Fibroblast of skin of left biceps (primary cell): ENCODE measurements at places on chromosomes 5 and 9.
A peak's percentile ranks its signal among the peaks of the same experiment; 100 is the strongest.

DNA sequence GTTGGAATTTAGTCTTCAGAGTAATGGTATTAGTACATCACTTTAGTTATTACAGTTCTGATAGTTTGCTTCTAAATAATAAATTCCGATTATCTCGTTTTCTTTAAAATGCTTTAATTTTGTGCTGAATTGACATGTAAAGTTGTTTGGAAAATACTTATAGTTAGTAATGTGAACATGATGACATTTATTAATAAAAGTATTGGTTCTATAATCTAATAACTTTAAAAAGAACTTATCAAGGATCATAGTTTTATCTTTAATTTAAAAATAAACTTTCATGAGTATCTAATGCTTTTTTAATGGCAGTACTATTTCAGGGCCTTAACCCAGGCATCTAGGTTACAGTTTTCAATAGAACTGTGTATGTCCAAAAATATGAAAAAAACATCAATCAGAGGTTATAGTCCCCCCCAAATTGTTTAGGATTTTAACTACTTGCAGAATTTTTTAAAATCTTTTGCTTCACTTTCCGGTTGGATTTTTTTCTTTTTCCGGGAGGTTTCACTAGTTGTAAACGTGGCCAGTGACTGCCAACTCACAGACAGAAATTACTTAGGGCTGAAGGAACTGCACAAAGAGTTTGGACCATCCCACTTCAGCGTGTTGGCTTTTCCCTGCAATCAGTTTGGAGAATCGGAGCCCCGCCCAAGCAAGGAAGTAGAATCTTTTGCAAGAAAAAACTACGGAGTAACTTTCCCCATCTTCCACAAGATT is 680 bp downstream of the GPX8 start:
- peak; percentile 94 for DNase-seq

GRCh38 chr5:81819556-81820317 is 68.8 kb upstream of the SSBP2 start:
- DNase-seq, result no peak

DNA sequence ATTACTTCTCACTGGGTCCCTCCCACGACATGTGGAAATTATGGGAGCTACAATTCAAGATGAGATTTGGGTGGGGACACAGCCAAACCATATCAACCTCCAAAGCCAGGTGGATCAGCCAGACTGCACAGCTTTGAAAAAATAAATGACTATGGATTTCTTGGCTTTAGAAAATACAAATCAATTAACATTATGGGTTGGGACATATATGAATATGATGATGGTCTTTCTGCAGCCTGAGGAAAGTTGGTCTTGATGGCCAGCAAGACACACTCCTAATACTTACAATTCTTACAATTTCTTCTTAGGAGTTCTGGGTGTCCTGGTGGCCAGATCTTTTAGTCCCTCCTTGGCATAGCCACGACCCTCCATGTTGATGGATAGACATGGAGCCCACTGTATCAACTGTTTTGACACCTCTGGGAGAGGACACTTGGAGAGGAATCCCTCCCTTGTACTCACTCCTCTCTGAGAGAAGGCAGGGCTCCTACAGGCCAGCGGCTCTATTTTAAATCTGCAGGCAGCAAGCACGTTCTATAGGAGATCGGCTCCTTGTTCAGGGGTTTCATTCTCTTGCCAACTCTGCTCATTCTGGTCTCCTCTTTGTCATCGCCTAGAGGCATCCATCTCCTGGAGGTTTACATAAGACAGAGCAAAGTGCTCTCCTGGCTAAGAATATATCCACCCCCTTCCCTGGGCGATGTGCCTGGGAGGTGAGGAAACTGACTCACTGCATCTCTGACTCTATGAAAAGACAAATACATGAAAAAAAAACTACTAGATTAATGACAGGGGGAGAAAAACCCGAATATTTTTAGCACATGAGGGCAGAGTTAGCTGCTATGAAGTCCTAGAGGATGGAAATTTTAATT is 145.9 kb downstream of the CARTPT start:
- DNase-seq, result peak; percentile 97

DNA sequence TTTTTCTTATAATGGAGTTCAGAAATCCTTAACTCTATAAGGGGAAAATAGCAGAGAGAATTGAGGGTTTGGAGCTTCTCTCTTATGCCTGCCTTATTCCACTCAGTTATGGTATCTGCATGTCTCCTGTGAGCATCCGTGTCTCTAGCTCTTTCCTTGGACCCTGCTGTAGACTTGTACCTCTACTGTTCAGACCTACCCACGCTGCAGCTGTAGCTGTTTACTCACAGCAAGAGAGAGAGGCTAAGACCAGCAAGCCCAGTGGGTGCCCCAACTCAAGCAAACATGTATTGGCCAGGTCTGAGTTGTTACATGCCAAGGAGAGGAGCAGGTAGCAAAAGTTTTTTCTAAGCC is 7.1 kb upstream of the PCSK1 start:
- no peak for DNase-seq

DNA sequence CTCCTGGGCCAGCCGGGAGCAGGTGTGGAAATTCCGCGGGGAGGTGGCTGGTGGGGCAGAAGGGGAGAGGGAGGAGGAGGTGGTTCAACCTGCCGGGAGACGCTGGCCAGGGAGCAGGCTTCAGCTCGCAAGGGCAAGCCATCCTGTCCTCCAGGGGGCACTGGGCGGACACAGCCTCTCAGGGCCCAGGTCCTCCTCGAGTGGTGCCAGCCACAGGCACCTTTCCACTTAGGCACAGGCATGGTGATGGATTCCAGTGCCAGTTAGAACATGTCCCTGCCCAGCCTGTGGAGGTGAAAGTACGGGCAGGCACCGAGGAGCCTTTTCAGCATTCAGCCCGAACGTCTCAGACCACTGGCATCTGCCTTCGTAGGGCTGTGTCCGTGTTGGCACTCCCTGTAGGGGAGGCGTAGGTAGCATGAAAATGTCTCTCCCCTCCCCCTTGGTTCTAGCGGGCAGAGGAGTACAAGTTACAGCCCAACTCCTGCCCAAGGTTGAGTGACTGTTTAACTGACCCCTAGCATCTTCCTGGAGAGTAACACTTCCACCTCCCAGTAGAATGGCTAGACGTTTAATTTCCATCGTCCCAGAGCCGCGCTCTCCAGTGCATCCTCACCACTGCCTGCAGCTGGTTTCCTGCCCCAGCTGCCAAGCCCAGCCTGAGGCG is 48.9 kb downstream of the DAB2IP start:
- no peak for DNase-seq

DNA sequence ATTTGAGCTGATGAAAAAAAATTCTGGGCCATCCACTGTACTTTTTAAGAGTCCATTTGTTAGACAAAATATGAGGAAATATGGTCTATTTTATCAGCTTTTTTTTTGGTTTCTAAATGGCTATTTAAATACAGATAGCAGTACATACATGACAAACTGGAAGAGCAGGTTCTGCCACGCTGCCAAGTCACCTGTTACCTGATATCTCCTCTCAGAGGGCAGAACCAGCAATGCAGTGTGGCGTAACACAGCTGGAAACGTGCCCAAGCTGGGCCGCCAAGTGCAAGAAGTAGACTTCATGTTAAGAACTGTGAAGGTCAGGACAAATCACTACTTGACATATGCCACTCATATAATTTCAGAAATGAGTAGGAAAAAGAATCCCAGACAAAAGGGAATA is 8.1 kb downstream of the MCIDAS start:
- no peak for DNase-seq

DNA sequence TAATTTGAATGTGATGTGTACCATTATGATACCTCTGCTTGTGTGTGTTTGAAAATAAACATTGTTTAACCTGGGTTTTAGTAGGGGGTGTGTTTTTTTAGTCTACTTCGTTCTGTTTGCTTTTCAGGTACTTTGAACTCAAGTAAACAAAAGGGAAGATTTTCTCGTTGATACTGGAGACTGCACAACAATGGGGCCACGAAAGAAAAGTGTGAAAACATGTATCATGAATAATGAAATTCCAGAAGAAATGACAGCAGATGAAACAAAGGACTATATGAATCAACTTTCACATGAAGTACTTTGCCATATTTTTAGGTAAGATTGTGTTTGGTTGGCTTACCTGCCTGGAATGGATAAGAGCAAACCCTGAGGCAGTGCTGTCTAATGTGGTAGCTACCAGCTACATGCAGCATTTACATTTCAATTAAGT is 10.8 kb downstream of the FBXO38 start:
- DNase-seq, result no peak

- no peak for DNase-seq
Observed at GRCh38 chr9:111740739-111741138, 54.0 kb downstream of the SHOC1 start.

GRCh38 chr9:121725008-121725775 is 73.8 kb downstream of the DAB2IP start:
- peak; percentile 95 for DNase-seq

GRCh38 chr9:101463397-101463796 is 27.8 kb upstream of the ALDOB start:
- DNase-seq, result peak; percentile 36

GRCh38 chr5:41908374-41909079 is 4.4 kb downstream of the RIMOC1 start:
- DNase-seq, result no peak

DNA sequence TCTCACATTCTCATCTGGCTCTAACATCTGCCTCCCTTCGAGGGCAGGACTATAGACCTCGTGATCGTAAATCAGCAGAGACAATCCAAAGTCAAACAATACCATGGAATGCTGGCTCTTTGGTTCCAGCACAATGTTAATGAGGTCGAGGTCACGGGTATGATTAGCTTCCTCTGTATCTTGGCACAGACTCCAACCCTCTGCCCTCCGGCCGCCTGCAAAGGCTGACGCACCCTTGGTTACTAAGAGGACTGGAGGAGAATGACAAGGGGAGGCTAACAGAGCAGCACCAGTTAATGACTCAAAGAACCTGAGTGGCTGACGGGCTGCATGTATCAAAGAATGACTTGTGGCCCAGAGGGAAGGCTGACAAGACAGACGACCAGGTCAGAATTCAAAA is 10.1 kb downstream of the LHFPL2 start:
- DNase-seq, result no peak

- no peak for DNase-seq
Observed at GRCh38 chr5:135458921-135459331, 6.8 kb upstream of the TIFAB start.

DNA sequence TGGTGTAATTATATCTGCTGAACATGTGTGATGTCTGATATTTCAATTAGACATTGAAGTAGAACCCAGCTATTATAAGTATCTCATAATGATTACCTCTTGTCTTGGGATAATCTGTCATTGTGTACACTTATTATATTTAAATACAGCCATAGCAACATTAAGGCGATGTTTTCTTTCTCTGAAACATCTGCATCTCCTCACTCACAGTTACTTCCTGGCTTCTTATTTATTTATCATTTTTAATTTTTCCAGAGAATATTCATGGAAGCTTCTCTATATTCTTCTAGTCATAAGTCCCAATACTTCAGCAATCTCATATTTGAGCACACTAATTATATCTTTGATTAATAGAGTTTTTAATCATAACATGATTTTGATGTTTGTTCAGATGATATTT is 103.8 kb upstream of the FBN2 start:
- DNase-seq, result no peak
